Activated CD4-positive, alpha-beta T cell treated with anti-CD3 and anti-CD28 coated beads for 1 hour (primary cell): ENCODE measurements at places on chromosomes 1 and 21.

DNA sequence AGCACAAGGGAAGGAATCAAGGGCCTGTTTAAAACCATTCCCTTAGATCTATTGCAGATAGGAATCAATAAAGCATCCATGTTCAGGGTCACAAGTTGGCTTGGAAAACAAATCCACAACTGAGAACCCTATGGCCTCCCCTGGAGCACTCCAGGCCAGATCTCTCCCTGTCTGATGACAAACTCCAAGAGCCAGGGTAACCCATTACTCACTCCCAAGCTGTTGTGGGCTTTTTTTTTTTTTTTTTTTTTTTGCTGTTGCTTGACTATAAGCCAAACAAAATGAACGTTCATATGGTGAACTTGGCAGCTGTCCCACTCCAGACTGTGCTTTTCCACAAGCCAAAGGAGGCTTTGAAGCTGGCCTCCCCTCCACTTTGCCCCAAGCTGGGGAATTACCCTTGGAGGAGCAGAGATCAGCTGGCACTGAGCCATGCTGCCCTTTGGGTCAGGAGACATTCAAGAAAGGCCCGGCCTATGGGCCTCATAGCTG, 35.7 kb upstream of the VAV3 start:
- no peak for DNase-seq

DNA sequence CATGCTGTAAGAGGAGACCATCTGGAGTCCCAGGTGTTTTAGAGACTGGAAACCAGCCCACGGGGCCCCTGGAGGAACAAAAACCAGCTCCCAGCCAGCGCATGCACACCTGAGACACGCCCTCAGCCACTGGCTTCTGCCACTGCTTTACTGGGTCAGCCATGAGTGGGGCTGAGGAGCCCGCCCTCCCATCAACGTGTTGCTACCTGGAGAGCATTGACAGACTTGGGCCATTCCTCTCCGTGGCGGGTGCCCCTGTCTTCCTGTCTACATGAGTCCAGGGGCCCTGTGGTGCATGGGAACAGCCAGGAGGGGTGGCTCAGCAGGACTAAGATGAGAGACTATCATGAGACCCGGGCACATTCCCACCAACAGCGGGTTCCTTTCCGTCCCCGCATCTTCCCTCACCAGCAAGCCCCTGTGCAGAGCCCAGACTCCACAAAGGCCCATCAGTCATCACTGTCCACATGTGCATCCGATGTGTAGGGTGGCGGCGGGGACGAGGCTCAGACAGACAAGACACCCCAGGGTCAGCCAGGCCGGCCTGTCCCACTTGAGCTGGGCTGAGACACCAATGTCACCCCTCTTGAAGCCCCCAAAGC, 45.4 kb upstream of the POFUT2 start:
- no peak for DNase-seq

GRCh38 chr1:87089070-87089736, 174.8 kb downstream of the HS2ST1 start:
- no peak for DNase-seq

DNA sequence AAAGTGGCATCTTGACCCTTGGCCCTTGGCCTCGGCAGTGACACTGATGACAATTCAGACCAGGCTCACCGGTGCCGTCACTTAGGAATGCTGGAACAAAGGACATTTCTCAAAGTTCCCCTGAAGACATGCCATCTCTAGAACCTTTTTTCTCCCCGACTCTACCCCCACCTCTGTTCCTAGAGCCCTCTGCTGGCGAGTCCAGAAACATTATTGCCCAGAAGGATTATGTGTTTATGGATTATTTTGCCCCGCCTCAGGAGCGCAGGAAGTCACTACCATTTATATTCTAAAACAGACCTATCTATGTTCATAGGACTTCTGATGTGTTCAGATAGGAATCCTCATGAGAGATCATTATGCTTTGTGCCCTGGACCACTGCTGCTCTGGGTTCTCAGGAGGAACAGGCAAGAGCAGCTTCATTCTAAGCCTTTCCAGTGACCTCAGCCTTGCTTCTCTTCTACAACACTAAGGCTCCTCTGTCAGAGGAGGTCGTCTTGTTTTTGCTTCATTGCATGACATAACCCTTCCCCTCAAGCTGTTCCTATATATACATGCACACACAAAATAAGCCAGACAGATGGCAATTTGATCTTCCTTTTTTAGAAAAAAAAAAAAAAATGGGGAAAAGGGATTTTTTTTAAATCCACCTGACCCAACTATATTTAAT, 12.4 kb upstream of the SHISA4 start:
- no peak for DNase-seq

DNA sequence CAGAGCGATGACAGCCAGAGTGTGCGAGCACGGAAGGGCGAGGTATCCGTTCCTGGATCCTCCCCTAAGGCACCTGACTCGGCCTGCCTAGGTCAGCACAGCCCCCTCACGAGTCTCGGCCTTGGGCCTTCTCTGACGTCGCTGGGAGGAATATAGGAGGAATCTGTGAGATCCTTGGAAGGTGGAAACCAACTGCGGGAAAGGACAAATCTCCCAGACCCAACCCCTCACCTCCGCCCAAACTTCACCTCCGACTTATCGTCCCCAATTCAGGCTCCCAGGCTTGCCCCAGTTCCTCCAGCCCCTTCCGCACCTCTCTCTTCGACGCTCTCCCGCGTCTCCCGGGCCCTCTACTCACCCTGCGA, 494 bp downstream of the APH1A start:
- DNase-seq: peak; percentile 15

DNA sequence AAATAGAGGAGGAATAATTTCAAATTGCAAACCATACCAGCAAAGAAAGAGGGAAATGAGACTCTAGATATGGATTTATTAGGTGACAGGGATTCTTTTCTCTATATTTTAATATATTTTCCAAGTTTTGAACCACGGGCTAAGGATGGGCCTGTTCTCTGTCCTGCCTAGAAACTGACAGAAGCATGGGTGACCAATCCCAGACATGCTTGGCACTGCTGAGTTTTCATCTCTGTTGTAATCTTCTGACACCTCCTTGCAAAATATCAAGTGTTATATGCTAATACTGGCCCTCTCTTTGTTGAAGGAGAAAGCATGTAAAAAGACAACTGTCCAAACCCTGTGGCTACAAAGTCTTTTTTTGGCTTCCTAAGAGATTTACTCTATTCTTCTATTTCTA, 774 bp upstream of the ANGPTL7 start:
- no peak for DNase-seq

DNA sequence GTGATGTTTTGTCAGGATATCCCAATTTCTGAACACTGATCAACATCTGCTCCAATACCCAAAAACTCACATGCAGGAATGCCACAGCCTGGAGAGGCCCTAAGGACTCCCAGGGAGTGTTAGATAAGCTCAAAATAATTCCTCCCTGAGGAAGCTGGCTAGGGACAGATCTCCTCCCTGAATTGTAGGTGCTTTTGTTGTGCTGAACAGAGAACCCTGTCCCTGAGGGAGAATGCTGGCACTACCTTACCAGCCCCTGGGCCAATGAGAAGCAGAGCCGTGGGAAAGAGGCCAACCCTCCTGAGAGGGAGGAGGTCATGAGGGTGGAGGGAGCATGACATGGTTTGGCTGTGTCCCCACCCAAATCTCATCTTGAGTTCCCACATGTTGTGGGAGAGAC, 73.6 kb upstream of the PTGFRN start:
- no peak for DNase-seq

GRCh38 chr21:26127918-26128317, 42.7 kb downstream of the APP start:
- no peak for DNase-seq

GRCh38 chr1:21906173-21907078, 30.7 kb downstream of the HSPG2 start:
- no peak for DNase-seq

- DNase-seq: no peak
These were observed 108.7 kb downstream of the USH2A start for GRCh38 chr1:216314379-216315095.

DNA sequence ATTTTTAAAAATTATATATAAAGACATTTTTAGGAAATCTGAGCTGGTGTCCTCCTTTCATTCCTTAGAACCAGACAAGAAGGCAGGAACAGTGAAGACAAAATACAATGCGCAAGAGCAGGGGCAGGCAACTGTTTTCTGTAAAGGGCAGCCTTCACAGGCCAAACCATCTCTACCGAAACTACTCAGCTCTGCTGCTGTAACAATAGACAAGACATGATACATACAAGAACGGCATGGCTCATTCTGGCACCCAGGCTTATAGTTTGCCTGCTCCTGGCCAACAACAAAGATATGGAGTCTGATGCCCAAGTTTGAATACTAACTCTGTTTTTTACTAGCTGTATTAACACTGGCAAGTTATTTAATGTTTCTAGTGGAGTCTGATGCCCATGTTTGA, 232.0 kb downstream of the SMYD3 start:
- DNase-seq: no peak

GRCh38 chr1:226643611-226644540, 95.2 kb downstream of the ITPKB start:
- no peak for DNase-seq

DNA sequence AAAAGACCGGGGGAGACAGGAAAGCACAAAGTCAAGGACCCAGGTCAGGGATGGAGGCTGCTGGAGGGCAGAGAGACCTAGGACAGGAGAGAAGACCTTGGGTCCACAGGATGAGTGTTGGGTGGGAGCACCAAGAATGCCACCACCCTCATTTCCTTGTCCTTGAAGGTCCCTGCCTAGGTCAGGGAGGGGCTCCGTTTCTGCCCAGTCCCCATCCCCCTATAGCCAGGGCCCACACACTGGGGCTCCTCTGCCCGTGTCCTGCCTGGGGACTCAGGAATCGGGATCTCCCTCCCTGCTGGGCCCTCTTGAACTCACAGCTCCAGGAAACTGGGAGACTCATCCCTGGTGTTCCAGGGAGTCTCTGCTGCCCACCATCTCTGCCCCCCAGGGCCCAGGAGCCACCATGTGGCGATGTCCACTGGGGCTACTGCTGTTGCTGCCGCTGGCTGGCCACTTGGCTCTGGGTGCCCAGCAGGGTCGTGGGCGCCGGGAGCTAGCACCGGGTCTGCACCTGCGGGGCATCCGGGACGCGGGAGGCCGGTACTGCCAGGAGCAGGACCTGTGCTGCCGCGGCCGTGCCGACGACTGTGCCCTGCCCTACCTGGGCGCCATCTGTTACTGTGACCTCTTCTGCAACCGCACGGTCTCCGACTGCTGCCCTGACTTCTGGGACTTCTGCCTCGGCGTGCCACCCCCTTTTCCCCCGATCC, 584 bp downstream of the TINAGL1 start:
- DNase-seq: no peak

DNA sequence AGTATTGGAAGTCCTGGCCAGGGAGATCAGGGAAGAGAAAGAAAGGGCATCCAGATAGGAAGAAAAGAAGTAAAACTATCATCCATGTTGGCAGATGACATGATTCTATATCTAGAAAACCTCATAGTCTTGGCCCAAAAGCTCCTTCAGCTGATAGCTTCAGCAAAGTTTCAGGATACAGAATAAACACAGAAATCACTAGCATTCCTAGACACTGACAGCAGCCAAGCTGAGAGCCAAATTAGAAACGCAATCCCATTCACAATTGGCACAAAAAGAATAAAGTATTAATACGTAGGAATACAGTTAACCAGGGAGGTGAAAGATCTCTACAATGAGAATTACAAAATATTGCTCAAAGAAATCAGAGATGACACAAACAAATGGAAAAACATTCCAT, 44.6 kb downstream of the ZFYVE9 start:
- no peak for DNase-seq

DNA sequence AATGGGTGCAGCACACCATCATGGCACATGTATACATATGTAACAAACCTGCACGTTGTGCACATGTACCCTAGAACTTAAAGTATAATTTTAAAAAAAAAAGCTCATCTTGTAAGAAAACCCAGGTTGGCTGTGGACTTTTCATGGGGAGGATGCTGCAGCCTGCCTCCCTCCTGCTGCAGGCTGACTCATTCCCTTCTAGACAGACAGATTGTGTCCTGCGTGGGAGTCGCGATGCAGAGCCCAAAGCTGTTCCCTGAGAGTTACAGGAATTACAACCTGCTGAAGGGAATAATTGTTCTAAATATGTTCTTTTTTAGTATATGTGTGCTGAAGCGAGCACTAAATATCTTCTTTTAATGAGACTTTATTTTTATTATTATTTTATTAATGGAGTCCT, 93.2 kb downstream of the TBX19 start:
- DNase-seq: no peak
